ENCODE measurements at places on chromosomes 16 and 17.

DNA sequence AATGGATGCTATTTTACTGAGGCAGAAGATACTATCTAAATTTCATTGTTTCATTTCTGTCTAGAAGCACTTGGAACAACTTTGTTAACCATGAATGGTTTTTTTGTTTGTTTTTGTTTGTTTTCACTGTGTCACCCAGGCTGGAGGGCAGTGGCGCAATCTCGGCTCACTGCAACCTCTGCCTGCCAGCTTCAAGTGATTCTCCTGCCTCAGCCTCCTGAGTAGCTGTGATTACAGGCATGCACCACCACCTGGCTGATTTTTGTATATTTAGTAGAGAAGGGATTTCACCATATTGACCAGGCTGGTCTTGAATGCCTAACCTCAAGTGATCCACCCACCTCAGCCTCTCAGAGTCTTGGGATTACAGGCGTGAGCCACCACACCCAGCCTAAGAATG is 40.5 kb downstream of the ABHD15 start:
- no peak for DNase-seq

GRCh38 chr17:60142872-60143499 is 6.8 kb upstream of the CA4 start:
- DNase-seq, result no peak

- DNase-seq, result no peak
These were observed 410.0 kb downstream of the MAF start for GRCh38 chr16:79190542-79190941.

- DNase-seq, result no peak
These were observed 49.9 kb downstream of the MAP2K4 start for GRCh38 chr17:12070561-12070960.

DNA sequence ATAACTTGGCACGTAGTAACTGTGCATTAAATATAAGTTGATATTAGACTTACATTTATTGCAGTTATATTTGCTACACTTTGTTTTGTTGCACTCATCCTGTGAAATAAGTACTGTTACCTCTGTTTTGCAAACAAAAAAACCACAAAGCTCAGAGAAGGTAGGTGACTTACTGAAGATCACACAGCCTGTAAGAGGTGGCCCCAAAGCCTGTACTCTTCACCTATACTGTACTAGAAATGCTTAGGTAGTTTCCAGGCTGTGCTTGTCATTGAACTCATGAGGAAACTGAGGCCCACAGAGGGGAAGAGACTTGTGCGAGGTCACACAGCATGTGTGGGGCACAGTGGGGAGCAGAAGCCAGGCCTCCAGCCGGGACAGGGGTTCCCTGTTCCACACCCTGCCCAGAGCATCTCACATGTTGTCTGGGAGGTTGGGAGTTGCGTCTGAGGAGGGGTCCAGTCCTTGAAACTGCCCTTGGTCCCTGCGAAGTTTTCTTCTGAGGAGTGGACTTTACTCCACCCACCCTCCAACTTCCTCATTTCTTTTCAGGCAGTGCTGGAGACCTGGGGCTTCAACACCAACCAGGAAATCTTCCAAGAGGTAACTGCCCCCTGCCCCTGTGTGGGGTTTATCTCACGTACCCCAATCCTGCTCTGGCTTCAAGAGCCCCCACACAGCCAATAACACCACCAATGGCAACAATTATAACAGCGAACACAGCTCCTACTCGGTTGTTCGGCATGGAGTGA is 13.0 kb downstream of the CETP start:
- DNase-seq, result no peak

DNA sequence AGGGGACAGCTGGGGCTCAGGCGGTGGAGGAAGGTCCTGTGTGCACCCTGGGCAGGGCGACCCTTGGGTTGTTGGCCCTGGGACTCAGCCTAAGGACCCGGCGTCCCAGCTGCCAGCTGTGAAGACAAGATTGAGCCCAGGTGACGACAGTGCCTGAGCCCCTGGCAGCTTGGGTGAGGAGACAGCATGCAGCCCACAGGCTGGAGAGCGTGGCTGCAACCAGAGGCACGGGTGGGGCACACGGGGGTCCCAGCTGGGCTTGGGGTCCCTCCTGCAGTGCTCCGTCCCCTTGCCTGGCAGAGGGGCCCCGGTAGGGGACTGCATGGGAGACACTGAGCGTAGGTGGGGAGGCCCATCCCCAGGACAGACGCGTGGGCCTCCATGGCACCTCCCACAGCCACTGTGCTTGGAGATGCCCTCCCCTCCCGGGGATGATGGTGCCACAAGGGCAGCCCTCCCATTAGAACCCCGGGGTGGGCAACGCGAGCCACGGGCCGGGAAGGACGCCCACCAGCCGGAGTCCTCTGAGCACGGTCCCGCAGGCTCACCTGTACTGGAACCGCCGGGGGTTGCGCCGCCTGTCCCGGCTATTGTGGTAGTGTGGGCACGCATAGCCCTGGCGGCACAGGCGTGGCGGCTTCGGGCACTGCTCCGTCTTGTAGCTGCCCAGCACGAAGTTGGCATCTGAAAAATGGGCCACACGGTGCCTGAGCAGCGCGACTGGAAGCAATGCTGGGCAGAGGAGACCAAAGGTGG is 15.5 kb downstream of the UNKL start:
- DNase-seq, result no peak

DNA sequence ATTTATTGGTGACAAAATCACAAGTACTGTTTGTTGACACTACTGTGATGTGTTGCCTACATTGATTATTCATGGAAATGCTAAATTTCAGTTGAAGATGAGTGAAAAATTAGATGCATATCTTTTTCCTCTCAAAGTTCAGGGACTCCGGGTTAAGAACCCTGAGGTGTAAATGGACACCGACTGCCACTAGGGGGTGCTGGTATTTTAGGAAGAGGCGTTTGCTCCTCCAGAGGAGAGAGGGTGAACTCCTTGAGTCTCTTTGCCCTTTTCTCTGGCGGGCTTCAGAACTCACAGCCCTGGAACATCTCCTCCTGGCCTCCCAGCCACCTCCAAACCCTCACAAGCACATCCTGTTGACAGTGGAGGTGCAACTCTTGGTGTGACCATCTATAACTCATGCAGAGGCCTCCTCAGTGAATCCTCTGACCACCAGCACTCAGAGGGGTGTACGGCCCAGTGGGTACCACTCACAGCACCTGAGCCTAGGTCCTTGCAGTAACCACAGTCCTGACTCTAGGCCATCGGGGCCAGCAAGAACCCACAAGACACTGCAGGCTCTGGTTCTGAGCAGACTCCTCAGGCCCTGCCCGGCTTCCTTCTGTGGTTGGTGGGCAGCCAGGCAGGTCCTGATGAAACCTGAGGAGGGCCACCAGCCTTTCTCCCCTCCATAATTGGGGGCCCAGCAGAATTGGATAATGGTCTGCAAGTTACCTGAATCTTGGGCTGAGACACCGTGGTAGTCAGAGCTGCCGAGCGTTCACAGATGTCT is 26.2 kb upstream of the PIK3R5 start:
- DNase-seq, result no peak

- DNase-seq, result no peak
These were observed 42.4 kb downstream of the NXPH3 start for GRCh38 chr17:49618028-49618611.

DNA sequence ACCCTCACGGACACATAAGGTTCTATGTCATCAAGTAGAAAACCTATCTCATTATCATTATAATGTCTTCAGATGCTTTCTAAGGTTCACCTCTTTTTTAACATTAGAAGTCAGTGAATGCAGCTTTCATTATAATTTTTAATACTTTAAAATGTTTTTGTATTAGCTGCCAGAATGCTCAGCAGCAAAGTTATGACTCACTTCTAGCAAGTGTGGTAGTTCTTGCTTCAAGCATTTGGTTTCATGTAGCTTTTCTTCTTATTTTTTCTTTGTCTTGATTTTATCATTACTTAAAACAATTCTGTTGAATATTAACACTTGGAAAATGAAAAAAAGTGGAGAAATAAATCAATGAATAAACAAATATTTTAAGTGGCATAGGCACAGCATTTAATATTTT is 23.4 kb downstream of the LPCAT2 start:
- DNase-seq, result no peak

- DNase-seq, result no peak
These were observed 15.9 kb downstream of the PIK3R6 start for GRCh38 chr17:8851600-8851999.

GRCh38 chr17:80732268-80732667 is 187.6 kb downstream of the RPTOR start:
- no peak for DNase-seq

DNA sequence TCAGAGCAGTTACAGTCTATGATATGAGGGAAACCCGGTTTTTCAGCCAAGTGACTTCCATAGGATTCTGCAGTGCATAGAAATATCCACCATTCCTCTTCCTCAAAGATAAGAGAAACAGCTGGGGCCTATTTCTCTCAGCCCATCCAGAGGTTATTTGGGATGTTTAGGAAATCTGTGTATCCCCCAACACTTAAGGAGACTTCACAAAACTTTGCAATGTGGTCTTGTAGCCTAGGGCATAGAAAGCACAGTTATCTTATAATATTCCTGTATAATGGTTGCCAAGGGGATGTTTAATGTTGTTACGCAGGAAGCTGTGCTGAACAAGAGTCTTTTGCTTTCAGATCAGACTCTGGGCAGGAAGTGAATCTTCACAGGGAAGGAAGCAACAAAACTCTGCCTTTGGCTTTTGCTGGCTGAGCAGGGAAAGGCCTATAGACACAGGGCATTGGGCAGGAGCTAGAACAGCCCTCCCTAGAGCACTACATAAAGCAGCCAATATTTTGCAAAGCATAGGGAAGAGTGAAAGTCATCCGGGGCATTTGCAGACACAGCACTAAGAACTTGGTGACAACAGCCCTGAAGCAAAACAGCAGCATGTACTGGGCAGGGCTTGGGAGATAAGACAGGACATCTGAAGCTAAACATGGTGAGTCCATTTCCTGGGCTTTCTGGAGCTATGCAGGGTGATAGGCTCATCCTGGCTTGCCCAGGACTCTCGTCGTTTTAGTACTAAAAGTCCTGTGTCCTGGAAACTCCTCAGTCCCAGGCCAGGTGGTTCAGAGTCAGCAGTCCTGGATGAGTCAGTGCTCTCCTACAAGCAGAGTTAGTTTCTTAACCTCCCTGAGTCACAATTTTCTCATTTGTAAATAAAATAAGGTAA is 18.7 kb upstream of the BEAN1 start:
- no peak for DNase-seq

DNA sequence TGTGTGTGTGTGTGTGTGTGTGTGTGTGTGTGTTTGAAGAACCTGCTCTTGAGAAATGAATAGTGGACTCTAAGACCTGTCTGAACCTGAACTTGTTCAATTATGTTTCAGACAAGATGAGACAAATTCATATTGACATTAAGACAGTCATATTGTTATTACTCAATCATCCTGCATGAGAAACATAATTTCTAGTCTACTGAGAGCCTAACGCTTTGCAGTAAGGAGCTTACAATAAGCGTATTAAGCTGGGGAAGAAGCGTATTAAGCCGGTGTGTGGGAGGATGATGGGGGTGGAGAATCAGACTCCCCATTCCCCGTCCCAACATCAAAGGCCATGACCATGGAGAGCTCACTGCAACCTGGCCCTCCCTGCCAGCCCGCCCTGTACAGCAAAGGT is 22.4 kb upstream of the MNT start:
- DNase-seq, result no peak
